ENCODE measurements at places on chromosomes 2 and 18.

DNA sequence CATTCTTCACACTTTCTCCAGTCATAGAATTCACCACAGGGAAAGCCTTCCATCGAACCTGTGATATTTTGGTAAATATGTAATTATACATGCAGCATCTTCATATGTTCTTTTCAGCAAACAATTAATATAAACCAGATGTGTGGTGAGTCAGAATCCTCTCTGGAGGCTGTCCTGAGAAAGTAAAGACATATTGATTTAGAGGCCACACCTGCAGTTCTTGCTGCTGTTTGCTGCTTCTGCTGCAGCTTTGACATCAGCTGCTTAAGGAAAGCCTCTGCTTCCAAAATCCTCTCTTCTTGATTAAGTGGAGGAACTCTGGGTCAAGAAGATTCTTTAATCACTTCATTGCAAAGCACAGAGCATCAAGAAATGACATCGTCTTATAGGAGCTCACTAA lies 568.8 kb upstream of the ZEB2 start:
- no peak for DNase-seq

GRCh38 chr2:54528311-54528955 lies 72.3 kb downstream of the SPTBN1 start:
- no peak for DNase-seq

GRCh38 chr2:14235667-14236066 lies 396.9 kb upstream of the LRATD1 start:
- DNase-seq, result no peak

- DNase-seq, result no peak
Observed at GRCh38 chr2:152344579-152345195, 9.7 kb downstream of the FMNL2 start.

GRCh38 chr2:310994-311393 lies 23.1 kb upstream of the ALKAL2 start:
- no peak for DNase-seq

GRCh38 chr2:173708806-173709205 lies 256.4 kb downstream of the SP3 start:
- DNase-seq, result no peak

- DNase-seq, result no peak
Observed at GRCh38 chr2:207881902-207882301, 112.2 kb upstream of the FZD5 start.

GRCh38 chr18:62796216-62796621 lies 80.9 kb downstream of the PHLPP1 start:
- DNase-seq, result no peak

GRCh38 chr2:198873503-198874471 lies 584.0 kb downstream of the SATB2 start:
- DNase-seq, result no peak

DNA sequence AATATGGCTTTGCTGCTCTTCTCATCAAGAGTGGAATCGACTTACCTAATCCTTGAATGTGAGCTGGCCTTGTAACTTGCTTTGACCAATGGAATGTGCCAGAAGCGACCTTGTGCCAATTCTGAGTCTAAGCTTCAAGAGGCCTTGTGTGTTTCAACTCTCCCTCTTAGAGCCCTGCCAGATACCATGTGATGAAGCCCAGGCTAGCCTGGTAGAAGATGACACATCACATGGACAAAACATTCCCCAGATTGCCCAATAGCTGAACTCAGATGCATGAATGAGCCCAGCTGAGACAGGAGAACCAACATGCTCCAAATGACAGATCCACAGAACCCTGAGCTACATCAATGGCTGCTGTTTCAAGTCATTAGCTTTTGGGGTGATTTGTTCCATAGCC lies 4.2 kb upstream of the KLHL14 start:
- DNase-seq, result no peak

DNA sequence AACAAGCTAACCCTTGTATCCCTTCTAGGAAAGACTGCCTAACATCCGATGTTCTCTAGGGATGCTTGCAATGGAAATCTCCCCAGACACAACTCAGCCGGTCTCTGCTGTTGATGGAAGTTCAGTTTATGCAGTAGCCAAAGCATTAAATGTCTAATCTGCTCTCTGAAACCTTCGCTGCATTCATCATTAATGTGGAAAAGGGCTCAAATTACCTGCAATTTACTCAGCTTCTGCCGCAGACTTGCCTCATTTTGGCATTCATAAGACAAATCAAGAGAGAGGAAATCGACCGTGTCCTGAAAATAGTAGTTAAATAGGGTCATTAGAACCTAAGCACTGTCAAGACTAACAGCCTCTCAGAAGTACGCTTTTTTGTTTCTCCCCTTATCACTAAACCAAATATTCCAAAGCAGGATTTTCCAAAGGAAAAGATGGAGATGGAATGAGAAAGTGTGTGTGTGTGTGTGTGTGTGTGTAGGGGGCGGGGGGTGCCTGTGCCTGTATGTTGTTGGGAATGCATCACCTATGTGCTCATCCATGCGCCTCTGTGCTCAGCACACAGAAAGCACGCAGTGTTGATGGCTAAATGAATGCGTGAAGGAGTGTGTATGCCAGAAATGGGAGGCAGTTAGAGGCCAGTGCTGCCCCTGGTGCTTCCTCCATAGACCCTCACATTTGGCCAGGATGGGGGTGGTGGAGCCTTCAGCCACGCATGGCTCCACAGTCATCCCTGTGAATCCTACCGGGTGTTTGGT lies 7.4 kb downstream of the LCT start:
- no peak for DNase-seq

GRCh38 chr2:13578547-13578946 lies 861.8 kb downstream of the TRIB2 start:
- DNase-seq, result no peak

GRCh38 chr18:10900435-10900834 lies 248.9 kb downstream of the PIEZO2 start:
- DNase-seq, result no peak
